ENCODE measurements at places on chromosomes 1 and 21.

- DNase-seq = no peak
Observed at GRCh38 chr21:38280454-38280853, 23.7 kb downstream of the KCNJ15 start.

- DNase-seq = no peak
Observed at GRCh38 chr1:8075511-8076051, 49.5 kb upstream of the ERRFI1 start.

GRCh38 chr1:152495066-152495675, 15.4 kb upstream of the LCE5A start:
- peak; percentile 57 for DNase-seq

GRCh38 chr1:87392248-87393192, 63.8 kb downstream of the LMO4 start:
- DNase-seq = no peak

GRCh38 chr21:45528028-45528705, 14.1 kb downstream of the SLC19A1 start:
- no peak for DNase-seq

DNA sequence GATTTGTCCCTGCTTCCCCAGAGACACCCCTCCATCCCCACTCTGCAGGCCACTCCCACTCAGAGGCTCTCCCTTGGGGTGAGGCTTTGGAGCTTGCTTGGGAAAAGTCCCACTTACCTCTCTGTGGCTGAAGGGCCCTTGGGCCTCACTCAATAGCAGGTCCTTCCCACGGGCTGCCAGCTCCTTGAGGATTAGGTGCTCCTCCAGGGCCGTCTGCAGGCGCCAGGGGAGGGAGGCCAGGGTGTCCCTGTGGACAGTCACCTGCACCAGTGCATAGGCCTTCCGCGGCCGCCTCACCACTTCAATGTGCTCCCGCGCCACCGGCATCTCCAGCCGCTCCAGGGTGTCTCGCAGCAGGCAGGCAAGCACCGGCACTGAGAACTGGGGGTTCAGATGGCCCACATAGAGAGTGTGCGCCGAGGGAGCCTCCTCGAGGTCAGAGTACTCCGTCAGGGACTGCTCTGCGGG, 1.4 kb downstream of the SLFNL1 start:
- no peak for DNase-seq

GRCh38 chr1:55353707-55354620, 138.8 kb upstream of the USP24 start:
- no peak for DNase-seq

GRCh38 chr1:212561501-212561931, 47.0 kb upstream of the ATF3 start:
- no peak for DNase-seq

DNA sequence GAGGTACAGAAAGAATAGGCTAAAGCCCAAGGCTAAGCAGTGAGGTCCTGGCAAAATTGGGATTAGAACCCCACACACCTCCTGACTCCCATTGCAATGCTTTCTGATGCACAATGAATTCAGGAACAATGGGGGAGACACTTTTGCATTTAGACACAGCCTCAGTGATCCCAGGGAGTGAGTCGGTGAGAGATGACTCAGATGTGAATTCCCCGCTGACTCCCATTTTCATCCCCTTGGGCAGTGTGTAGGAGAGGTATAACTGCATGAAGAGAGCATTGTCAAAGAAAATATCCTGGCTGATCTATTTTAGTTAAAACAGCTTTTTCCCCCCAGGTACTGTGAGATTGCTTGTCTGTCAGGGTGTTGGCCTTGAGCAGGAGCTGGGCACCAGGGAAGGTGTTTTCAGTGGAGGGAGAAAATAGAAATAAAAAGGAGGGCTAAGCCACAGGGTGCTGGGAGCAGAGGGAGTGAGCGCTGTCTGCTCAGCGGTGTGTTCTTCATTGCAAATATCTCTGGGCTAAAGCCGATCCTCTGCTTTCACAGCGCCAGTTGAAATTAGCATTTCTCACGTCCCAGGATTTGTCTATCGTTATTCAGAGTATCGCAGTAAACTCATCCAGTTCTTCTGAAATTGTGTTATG, 247.7 kb upstream of the PTBP2 start:
- DNase-seq = no peak

GRCh38 chr1:234427950-234428646, 50.9 kb downstream of the TARBP1 start:
- DNase-seq = no peak

- DNase-seq = no peak
Observed at GRCh38 chr1:154213274-154213673, 7.1 kb upstream of the CFAP141 start.

- DNase-seq = no peak
Observed at GRCh38 chr21:45223236-45224185, 64.2 kb downstream of the POFUT2 start.

DNA sequence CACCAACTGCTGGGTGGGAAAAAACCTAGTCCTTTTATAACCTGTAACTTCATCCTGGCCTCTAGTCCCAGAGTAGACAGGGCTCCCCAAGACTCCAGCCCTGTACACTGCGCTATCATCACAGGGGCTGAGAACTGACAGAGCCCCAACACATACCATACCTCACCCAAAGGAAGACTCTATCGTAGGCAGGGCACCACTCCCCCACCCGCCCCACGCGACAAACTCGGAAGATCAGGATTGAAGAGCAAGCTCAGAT, 15.8 kb downstream of the INPP5B start:
- no peak for DNase-seq

DNA sequence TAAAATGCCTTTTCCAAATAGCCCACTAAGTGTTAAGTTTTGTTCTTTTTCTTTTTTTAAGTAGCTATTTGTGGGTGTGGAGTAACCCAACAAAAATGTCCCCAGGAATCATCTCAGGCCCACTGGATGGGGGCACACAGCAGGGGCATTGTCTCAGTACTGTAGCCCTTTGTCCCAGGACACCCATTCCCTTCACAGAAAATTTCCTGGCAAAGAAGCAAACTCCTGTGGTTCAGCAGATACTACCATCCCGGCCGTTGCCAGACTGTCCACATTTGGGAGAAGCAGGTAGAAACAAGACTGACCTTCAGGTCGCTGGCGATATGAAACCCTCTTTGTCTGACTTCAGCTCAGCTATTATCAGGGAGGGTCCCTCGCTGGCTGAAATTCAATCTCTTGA, 23.7 kb upstream of the SRRM1 start:
- no peak for DNase-seq

DNA sequence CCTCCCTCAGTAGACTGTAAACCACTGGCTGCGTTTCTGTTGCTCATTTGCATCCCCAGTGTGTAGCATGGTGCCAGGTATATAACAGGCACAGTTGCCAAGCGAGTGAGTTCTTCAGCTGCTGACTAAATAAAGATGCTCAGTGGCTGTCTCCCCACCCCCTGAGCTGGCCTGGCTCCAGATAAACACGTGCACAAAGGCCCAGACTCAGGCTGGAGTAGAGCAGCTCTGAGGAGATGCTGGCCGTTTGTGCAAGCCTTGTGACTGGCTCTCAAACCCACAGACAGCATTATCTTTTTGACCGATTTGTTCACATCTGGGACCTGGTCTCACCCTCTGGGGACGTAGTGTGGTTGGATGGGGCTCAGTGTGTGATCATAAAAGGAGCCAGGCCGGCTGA, 7.1 kb downstream of the CHRNB2 start:
- peak; percentile 67 for DNase-seq

DNA sequence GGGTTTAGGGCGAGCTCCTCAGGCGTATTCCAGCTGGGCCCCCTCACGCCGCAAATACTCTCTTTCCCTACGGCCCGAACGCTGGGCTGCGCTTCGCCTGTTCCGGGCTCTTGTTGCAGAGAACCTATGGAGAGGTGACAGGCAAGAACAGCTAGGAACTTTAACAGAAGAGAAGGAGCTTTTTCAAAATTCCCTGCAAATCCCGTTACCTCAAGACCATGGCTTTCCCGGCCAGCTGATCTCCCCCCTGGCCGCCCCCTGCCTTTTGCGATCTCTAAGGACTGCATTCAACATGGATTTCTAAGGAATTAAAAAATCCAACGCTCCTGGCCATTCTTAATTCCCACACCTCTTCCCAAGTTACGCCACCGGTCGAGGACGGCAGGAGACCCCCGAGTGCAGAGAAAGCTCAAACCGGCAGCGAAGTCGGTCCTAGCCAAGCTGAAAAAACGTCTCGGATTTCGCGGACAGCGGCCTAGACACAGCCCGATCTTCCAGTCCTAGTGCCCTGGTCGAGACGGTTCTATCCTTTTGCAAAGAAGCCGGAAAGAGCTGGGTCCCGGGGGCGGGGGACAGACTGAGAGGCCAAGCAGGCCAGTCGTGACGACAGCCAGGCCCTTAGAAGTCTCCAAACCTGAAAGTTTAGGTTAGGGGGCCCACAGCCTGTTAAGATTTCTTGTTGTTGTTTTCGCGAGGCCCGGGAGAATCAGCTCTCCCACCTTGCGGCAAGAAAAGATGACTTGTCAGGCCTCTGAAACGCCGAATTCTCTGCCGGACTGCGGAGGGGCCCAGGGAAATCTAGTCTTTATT, 1.1 kb upstream of the TBX15 start:
- no peak for DNase-seq

DNA sequence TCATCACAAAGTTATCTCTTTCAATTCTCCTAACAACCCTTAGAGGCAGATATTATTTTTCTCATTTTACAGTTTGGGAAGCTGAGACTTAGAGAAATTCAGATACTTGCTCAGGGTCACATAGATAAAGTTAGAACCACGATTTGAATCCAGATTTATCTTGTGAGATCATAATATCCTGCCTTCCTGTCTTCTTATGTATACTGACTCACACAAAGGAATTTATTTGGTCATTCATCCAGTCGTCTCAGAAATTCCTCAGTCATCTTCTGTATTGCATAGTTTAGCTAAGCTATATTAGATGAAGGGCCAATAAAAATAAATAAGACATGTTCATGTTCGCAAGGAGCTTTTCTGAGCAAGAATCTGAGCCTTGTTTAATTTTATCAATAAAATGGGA, 35.8 kb upstream of the RUNX1 start:
- DNase-seq = no peak

GRCh38 chr21:36480618-36481017, 696 bp upstream of the CLDN14 start:
- no peak for DNase-seq

GRCh38 chr1:233215135-233215760, 80.3 kb downstream of the PCNX2 start:
- DNase-seq = no peak

GRCh38 chr21:44295163-44295573, 4.7 kb upstream of the PFKL start:
- DNase-seq = peak; percentile 33

DNA sequence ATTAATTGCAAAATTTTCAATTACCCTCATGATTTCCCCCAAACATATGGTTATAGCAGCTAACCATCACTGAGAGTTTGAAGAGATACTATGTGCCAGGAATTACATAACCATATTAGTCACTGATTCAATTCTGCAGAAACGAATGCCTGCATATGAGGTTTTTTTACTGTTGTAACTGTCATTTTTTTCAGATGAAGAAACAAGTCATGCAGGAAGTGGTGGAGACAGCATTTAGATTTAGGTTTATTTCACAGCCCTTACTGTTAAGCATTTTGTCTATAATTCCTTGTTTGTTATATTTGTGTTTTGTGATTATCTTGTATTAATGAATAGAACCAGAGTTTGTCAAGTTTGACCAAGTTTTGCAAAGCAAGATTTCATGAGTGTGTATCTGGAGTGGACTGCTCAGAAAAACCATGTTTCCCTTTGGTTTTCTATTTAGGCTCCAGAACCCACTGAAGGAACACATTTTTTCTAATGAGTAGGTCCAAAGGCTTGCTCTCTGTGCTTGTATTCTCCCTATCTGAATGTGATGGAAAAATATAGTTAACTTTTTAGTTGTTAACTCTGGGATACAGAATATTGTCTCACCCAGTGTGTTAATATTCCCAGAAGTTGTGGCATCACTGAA, 308.5 kb upstream of the ADAMTS5 start:
- peak; percentile 31 for DNase-seq

DNA sequence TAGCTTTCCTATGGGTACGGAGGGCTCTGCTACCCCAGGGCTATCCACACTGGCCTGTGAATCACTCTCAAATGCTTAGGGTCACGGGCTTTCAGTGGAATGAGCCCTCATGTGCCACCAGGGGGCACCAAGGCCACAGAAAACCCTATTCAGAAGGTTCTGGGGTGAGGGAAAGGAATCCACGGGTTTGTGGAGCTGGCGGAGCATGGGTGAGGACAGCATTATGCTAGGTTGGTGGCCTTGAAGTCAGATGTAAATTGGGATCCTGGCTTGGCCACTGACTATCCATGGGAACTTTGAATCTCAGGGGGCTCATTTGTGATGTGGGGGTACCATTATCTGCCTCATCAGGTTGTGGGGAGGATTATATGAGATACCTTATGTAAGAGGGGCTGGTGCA, 5.1 kb upstream of the LAMTOR5 start:
- peak; percentile 94 for DNase-seq

DNA sequence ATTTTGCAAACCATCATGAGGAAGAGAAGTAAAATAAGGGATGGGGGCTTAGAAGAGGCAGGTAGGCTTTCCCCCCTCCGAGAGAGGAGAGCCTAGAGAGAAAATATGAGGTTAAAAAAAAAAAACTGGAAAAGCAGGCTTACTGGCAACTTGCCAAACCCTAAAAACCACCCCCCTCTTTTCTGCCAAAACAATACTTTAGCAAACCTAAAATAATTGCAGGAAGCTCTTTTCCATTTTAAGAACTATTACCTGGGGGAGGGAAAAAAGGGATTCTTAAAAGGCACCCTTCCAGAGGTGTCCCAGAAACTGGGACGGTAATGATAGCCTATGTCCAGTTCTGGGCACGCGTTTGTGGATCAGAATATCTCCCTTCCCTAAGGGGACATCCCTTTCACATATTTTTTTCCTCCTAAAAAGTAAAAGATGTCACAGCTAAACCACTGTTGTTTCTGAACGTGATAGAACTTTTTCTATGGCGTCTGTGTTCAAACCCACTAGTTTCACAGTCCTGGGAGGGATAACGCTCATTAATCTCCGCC, 1.1 kb upstream of the NFIA start:
- DNase-seq = no peak

GRCh38 chr1:26161415-26162219, 2.7 kb downstream of the FAM110D start:
- peak; percentile 86 for DNase-seq

GRCh38 chr1:13604176-13604575, 20.5 kb downstream of the PDPN start:
- DNase-seq = no peak

GRCh38 chr1:219539645-219540254, 73.2 kb downstream of the ZC3H11B start:
- no peak for DNase-seq
